GM12891 (cell line): ENCODE measurements at places on chromosomes 2 and 18.

- no peak for DNase-seq
Observed at GRCh38 chr2:200777275-200777674, 34.4 kb upstream of the BZW1 start.

DNA sequence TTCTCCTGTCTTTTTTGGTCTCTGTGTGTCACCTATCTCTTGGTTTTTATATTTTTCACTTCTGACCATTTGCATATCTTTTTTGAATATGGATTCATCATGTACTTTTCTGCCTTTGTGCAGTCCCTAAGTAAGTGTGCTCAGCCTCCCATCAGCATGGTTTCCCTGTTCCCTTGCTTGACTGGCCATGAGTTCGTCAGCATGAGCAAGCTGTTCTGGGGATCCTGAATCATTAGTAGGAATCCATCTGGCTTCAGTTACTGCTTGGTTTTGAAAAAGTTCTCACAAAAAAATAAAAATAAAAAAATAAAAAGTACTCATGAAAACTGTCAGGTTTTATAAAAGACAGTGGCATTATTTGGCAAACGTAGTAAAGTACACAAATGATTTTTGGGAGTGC, 144.1 kb downstream of the NCOA1 start:
- DNase-seq = no peak

GRCh38 chr2:136116151-136116812, 1.7 kb downstream of the CXCR4 start:
- DNase-seq = no peak

DNA sequence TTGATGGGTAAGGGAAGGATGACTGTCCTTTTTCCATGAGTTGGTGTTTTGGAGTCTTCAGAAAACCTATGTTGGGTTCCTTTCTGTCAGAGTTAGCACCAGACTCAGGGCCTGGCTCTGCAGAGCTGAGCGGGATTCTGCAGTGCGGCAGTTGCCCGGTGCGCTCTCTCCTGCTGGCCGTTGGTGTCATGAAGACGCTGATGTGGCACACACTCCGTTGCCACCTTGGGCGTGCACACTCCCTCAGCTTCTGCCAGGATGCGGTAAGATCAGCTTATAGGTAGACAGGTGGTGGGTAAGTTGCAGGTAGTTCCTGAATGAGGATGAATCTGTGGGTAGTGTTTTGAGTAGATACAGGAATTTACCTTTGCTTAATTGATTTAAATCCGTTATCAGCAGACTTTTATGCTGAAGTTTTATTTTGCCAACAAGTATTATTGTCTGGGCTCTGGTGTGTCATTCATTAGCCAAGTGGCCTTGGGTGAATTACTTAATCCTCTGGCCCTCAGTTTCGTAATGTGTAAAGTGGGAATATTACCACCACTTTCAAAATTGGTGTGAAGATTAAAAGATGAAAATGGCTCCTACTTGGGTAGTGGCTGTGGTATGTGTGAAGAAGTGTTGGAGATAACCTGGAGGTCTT, 26.8 kb downstream of the DGKD start:
- DNase-seq = no peak

- peak; percentile 8 for DNase-seq
Observed at GRCh38 chr2:178700922-178701342, 106.3 kb downstream of the TTN start.

DNA sequence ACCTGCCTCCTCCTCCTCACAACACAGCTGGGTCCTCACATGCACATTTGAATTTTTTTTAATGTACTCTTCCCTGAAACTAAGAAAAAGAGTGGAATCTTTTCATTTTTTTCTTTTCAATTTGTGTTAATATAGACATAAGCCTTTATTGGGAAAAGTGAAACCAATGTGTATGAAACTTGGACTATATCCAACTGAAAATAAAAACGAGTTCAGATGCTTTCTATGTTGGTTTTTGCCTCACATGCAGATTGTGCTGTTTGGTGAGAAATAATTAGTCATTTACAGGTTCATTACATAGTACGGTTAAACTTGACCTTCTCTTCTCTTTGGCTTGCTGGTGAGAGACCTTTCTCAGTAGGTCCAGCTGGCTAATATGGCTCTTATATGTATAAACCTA, 515.2 kb upstream of the FANCL start:
- no peak for DNase-seq

GRCh38 chr2:118748245-118748885, 99.1 kb downstream of the EN1 start:
- DNase-seq = no peak

DNA sequence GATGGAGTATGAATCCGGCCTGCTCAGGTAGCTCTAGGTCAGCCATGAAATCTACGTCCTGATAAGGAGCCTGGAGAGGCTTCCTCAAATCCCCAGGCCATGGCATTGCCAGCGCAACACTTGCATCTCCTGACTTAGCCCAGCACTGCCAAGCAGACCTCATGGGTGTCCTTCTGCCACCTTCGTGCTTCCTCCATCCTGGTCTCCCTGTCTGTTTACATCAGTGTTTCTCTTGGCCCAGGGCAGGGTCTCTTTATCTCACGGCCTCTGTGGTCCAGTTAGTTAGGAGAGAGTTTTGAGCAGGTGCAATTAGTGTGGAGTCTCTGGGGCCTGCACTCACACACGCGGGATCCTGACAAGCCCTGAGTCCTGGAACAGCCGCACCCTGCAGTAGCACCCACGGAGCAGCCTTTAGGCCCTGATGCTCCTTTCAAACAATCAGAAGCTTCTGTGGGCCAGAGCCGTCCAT, 193.1 kb upstream of the ARL4C start:
- no peak for DNase-seq

DNA sequence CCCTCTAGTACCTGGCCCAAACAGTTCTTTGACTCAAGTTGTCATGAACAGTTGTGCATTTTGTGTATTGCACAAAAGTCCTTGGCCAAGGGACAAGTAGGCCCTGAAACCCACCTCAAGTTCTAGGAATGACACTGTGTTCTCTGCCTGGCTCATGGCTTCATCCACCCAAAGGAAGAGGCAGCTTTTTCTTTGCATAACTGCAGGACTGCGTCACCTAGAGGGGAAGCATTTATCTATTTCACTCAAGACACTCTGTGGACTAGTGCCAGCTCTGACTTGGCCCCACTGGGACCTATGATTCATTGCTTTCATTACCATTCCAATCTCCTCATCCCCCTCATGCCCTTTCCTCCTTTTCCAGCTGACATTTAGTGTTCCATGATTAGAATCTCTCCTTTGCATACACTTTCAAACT, 119.3 kb upstream of the SIX2 start:
- DNase-seq = no peak

DNA sequence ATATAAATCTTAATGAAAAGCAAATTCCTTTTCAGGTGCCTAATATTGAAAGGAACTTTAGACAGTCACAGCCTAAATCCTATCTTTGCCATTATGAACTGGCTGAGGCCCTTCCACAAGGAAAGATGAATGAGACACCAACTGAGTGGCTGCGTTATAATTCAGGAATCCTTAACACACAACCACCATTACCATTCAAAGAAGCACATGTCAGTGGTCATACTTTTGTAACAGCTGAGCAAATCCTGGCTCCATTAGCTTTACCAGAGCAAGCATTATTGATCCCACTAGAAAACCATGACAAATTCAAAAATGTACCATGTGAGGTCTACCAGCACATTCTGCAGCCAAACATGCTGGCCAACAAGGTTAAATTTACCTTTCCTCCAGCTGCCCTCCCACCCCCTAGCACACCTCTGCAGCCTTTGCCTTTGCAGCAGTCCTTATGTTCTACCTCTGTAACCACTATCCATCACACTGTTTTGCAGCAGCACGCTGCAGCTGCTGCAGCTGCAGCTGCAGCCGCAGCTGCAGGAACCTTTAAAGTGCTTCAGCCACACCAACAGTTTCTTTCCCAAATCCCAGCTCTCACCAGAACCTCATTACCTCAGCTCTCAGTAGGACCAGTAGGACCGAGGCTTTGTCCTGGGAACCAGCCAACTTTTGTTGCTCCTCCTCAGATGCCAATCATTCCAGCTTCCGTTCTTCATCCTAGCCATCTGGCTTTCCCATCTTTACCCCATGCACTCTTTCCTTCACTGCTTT, 340.1 kb downstream of the ZNF804A start:
- DNase-seq = no peak

DNA sequence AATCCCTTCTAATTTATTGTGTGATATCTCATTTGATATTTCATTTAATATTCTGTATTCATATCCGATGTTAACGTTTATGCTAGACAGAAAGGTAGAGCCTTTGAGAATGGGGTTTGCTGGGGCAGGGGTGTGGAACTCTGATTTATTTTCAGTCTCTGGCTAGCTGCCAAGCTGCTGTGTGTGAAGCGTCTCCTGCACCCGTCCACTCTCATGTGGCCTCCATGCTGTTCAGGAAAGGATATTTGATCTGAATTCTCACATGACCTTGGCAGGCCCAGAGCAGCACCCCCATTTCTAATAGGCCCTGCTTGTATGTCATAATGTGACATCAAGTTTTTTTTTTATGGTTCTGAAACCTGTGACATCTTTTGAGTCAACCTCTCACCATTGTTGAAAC, 1.6 kb downstream of the IL1R1 start:
- no peak for DNase-seq

DNA sequence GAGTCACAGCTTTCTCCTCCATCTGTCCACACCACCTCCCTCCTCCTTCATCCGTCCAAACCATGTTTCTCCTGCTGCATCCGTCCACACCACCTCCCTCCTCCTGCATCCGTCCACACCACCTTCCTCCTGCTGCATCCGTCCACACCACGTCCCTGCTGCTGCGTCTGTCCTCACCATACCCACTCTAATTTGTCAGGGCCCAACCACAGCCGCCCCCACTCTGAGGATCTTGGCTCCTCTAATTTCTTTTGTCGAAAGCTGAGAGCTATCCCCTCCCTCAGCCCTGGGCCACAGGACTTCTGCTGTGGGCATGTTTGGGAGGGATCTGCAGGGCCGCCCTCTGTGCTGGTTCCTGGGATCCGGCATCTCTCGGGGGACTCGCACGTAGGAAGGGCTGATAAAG, 67.4 kb downstream of the TPO start:
- DNase-seq = no peak

DNA sequence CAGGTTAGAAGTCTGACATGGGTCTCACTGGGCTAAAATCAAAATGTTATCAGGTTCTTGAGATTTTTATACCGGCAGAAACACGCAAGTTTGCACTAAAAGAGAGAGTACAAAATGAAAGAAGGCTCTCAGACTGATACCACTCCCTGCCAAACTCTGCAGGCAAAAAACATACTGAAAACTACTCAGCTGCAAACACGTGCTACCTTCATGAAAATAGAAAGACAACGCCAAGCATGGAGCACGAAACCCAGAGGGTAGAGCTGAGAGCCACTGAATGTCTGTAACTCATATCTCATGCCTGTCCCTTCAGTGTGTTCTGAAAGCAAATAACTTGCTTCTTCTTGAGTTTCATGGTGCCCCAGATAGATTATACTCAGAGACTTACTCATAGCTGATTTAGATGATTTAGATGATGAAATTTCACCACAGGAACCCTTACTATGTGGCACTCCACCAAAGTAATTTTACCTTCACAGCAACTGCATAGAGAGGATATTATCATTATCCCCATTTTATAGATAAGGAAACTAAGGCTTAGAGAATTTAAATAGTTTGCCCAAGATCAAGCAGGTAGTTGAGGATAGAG, 313.0 kb upstream of the SLC39A10 start:
- DNase-seq = no peak

DNA sequence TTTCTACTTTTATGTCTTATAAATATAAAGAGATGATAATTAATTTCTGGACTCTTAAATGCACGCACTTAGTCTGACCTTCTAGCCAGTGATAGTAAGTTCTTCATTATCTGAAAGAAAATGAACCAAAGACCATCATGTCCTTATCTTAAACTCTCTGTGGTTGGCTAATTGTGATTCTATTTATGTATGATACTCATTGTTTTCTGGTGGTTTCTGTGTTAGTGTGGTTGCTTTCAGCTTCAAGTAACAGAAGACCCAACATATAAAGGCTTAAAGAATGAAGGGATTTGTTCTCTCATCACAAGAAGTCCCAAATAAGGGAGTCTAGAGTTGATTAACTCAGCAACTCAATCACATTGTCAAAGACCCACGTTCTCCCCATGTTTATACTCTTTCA, 225.2 kb upstream of the TANK start:
- no peak for DNase-seq

DNA sequence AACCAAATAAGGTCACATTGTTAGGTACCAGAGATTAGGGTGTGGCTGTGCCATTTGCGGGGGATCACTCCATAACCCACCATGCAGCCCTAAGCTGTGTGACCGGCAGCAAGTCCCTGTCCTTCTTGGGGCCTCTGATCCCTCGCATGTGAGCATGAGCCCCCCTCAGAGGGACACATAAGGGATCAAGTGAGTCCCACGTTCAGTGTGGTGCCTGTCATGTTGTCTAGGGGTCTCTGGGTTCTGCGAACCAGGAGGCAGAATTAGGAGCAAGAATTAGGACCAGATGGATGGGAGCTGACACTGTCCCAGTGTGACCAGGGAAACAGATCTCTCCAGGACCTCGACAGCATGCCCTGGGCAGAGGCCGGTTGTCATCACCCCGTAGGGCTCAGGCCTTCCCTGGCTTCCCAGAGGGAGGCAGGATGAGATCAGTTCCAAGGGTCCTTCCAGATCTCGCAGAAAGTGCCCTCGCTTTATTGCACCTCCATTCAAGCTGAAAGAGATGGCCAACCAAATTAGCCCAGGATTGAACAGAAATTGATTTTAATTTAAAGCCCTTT, 113.2 kb upstream of the OTOS start:
- DNase-seq = no peak

- no peak for DNase-seq
Observed at GRCh38 chr2:8086796-8087479, 594.9 kb upstream of the ID2 start.

DNA sequence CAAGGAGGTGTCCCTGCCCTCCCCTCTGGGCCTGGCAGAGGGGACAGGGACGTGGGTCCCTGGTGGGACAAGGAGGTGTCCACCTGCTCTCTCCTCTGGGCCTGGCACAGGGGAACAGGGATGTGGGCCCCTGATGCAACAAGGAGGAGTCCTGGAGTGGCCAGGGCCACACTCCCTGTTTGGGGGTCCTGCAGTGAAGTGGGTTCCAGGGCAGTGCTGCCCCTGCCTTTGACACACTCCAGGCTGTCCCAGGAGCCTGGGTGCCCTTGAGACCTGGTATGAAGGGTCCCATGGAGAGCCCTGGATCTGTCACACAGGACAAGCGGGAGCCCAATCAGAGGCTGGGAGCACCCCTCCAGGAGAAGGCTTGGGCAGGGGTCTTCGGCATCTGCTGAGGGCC, 75.8 kb upstream of the GPC1 start:
- DNase-seq = no peak

DNA sequence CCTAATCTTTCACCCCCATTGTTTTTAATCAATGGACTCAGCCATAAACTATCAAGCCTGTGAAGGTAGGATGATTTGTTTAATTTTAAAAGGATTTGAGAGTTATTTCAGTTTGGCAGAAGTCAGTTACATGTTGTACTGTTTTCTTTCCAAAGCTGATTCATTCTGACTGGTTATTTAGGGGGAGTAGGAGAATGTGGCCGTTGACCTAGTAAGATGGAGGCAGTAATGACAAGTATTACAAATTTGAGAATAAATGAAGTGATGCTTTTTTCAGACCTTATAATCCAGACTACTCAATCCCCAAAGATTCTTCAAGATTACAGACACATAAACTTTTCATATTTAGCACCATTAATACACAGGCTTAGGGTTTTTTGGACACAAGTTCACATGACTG, 4.3 kb downstream of the EPHA4 start:
- no peak for DNase-seq

- no peak for DNase-seq
Observed at GRCh38 chr2:36682562-36682961, 13.9 kb upstream of the VIT start.
